ENCODE measurements at places on chromosomes 2 and 18.
A peak's percentile ranks its signal among the peaks of the same experiment; 100 is the strongest.

- no peak for DNase-seq
Observed at GRCh38 chr2:238916176-238916874, 68.4 kb downstream of the TWIST2 start.

GRCh38 chr2:38214209-38214717 lies 138.3 kb upstream of the CYP1B1 start:
- DNase-seq = peak; percentile 55

DNA sequence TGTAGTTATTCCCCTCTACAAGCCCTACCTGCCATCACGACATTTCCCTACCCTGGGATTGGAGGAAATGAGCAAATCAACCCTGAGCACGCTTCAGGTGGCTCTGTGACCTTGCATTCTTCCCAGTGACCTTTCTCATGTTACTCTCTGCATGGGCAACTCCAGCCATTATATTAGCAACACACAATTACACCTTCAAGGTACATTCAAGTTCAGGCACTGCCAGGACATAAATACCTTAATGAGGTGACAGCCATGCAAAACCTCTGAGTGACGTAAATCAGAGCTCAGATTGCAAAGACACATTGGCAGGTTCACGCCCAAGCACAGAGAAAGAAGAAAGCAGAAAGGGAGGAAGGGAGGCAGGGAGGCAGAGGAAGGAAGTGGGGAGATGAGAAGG lies 68.7 kb upstream of the ALK start:
- DNase-seq = no peak

- DNase-seq = no peak
Observed at GRCh38 chr2:146265656-146266055, 1579.2 kb upstream of the ACVR2A start.

- no peak for DNase-seq
Observed at GRCh38 chr2:9086465-9086864, 83.0 kb upstream of the MBOAT2 start.

DNA sequence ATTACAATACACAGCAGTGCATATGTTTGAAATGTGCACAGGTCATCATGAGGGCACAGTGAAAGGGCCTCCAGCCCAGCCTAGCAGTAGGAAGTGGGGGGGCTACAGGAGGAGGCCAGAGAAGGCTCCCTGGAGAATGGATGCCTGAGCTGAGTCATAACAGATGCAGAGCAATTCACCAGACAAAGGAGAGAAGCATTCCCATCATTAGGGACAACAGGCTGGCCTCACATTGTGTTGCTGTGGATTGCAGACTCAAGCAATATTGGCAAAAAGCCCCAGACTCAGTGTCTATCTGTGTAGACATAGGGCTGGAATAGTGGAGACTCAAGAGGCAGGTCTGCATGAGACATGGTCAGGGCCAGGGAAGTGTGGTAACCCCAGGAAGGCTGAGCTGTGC lies 329.9 kb downstream of the DLGAP1 start:
- no peak for DNase-seq

DNA sequence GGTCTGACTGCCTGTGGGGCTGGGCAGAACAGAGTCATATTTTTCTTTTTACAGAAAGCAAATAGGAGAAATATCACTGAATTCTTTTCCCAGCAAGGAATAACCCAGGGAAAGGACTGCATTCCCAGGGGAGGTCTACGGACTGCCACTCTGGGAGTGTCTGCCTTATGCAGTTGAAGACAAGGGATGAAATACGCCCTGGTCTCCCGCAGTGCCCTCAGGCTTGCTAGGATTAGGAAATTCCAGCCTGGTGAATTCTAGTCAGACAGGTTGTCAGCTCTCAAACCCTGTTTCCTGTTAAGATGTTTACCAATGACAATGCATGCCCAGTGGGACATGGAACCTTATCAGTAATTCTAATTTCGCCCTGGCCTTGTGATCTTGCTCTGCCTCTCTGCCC lies 30.3 kb upstream of the PDK1 start:
- no peak for DNase-seq

- no peak for DNase-seq
Observed at GRCh38 chr2:235638541-235639427, 144.9 kb downstream of the AGAP1 start.

GRCh38 chr2:82498777-82499443 lies 1960.2 kb downstream of the SUCLG1 start:
- DNase-seq = no peak

- DNase-seq = peak; percentile 30
Observed at GRCh38 chr18:79950515-79951341, 725 bp downstream of the SLC66A2 start.

- no peak for DNase-seq
Observed at GRCh38 chr2:133885847-133886246, 317.6 kb upstream of the NCKAP5 start.

GRCh38 chr2:38875227-38875575 lies 533 bp downstream of the DHX57 start:
- DNase-seq = no peak

- DNase-seq = no peak
Observed at GRCh38 chr2:86672027-86672545, 48.0 kb upstream of the RMND5A start.

DNA sequence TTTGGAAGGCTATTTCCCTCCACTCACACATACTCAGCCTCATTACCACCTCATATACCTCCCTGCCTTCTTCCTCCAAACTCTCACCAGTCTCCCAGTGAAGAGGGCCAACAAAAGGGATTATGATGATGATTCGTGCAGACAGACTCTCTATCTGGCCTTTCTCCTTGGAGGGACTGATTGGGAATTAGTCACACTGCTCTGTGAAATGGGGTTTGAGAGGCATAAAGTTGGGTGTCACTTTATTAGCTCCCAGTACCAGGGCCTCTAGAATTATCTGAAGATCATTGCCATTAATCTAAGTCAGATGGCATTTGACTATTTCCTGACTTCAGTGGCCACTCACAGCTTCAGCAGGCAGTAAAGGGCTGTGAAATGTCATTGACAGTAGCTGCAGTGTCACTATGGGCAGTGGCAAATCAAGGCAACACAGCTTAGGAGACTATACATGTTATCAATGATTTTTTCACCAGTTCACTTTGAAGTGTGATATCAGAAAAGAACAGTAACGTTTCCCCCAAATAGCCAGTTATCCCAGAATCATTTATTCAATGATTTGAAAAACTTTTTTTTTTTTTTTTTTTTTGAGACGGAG lies 17.4 kb downstream of the CNRIP1 start:
- no peak for DNase-seq

- DNase-seq = no peak
Observed at GRCh38 chr2:78118037-78118436, 595.9 kb upstream of the LRRTM4 start.

GRCh38 chr2:216765761-216766262 lies 70.5 kb upstream of the IGFBP5 start:
- no peak for DNase-seq

DNA sequence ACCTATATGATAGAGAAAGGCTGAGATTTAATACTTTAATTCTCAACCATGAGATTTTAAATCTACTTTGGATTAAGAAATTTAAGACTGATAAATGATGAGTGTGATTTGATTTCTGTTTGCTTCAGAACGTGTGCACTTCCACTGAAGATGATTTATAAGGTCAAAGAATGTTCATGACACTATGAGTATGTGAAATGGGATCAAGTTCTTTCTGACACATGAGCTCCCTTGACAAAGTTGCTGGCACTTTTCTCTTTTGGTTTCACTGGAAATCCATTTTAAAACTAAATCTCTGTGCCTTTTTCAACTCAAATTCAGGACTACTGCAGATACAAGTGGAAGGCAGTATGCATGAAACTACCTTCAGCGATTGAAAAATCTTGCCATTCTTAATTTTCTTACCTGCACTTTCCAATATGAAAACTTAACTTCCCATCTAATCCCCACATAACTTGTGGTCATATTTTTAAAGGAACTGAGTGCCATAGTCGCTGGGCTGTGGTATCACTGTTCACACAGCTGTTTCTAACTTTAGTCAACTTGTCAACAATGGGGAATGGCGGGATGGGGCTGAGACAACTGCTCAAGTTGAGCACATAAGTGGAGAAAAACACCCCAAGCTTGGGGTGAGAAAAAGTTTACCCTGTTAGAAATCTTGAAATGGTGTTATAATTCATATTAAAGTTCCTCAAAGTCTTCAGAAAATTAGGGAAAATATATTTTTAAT lies 51.8 kb upstream of the TTN start:
- DNase-seq = no peak

- DNase-seq = no peak
Observed at GRCh38 chr2:118847762-118848172, 319 bp upstream of the EN1 start.

GRCh38 chr2:122414902-122415301 lies 659.5 kb downstream of the TSN start:
- no peak for DNase-seq

GRCh38 chr2:240639566-240639965 lies 14.3 kb downstream of the GPR35 start:
- no peak for DNase-seq

GRCh38 chr2:58983111-58983510 lies 742.0 kb upstream of the FANCL start:
- no peak for DNase-seq

DNA sequence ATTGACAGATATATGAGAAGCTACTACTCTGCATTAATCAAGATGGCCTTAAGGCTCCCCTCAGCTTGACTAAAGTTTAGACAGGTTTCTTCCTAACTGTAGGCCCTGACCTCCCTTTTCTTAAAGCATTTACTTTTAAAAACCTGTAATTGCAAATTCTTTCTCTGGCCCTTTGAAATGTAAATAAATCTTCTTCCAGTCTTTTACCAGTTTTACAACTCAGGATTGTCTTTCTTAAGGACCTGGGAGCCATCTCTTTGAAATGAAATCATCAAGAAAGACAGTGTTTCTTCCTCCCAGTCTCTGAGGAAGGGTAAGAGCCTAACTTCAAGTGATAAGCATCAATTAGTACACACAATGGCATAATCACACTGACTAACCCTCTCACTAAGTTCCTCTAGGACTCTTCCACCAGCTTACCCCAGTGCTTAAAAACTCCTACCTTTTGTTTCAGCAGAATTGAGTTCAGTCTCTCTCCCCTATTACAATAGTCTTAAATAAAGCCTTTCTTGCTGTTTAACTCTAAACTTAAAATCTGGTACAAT lies 58.7 kb upstream of the CDH20 start:
- DNase-seq = no peak

DNA sequence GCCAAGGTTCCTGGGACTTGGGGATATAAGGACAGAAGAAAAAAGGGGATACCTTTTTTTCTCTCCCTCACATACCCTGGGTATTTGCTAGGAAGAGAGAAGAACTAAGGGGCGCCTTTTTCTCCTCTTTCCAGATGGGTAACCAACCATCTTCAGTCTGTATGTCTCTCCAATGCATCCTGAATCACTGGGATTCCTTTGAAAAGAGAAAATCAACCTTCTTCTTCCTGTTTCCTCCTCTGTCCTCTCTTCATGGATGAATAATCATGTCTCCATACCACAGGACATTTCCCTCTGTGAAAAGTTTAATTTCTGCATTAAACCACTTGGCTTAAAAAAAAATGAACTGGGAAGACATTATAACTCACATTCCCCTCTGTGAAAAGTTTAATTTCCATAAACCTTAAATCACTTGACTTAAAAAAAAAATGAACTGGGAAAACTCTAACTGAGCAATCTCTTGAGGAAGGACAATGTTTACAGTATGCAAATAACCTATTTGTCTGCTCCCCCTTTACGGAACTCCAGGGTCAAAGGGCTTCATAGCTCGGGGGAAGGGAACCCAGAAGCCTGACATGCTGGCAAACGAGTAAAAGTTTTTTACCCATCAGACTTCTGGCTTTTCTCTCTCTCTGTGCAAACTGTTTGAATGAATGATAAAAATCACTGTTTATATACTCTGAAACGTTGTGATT lies 56.7 kb upstream of the FAM98A start:
- no peak for DNase-seq

DNA sequence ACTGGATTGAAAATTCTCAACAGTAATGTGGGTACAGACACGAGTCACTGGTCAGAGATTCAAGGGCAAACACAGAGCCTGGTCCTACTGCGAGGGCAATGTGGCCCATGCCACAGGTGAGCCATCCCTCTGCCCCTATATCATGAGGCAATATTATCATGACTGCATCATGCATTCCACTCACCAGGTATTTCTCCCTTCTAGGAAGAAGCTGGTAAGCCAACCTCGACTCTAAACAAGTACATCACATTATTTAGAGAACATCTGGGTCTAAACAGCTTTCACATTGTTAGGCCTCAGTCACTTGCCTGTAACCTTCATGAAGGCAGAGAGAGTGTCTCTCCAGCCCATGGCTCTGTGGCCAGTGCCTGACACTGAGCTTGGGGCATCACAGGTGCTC lies 14.6 kb upstream of the RPL31 start:
- DNase-seq = no peak

GRCh38 chr2:233010569-233011267 lies 2.3 kb downstream of the NGEF start:
- DNase-seq = no peak

DNA sequence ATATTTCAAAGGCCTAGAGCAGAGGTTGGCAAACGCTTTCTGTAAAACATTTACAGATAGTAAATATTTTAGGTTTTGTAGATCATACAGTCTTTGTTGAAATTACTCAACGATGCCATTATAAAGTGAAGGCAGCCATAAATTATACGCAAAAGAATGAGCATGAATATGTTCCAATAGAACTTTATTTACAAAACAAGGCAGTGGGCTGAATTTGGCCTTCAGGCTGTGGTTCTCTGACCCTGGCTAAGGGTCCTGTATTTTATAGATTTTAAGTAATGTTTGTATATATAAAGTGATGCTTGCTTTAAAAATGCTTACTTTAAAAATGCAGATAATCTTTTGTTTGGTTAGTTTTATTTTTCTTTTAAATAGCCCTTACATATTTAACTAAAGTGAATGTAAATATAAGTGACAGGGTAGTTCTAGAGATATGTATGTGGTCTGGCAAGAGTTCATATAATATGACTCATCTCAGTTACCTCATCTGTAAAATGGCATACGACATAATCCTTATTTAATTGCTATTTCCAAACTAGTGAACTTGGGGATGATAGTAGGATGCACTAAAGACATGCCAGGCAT lies 51.7 kb upstream of the ATP5MC3 start:
- no peak for DNase-seq

- DNase-seq = no peak
Observed at GRCh38 chr2:56410140-56410539, 226.3 kb downstream of the CCDC85A start.

DNA sequence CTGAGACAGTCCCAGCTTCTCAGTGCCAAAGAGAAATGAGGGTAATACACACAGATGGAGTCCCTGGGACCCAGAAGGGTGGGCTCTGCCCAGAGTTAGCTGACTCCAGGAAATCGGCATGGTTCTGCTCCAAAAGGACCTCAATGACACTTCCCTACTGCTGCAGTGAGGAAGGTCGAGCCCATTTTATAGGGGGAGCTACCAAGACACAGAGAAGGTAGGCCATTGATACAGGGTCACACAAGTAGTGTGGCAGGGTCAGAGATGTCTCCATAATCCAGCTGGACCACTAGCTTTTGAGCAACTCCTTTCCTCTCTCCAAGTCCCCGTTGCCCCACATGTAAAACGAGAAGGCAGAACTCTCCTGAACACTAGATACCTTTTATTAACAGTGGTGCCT lies 276.9 kb downstream of the MYCN start:
- DNase-seq = no peak
